RKO (cell line): ENCODE measurements at places on chromosomes 7 and 10.
A peak's percentile ranks its signal among the peaks of the same experiment; 100 is the strongest.

- peak; percentile 85 for DNase-seq
Observed at GRCh38 chr10:95445837-95446486, 115.2 kb downstream of the SORBS1 start.

DNA sequence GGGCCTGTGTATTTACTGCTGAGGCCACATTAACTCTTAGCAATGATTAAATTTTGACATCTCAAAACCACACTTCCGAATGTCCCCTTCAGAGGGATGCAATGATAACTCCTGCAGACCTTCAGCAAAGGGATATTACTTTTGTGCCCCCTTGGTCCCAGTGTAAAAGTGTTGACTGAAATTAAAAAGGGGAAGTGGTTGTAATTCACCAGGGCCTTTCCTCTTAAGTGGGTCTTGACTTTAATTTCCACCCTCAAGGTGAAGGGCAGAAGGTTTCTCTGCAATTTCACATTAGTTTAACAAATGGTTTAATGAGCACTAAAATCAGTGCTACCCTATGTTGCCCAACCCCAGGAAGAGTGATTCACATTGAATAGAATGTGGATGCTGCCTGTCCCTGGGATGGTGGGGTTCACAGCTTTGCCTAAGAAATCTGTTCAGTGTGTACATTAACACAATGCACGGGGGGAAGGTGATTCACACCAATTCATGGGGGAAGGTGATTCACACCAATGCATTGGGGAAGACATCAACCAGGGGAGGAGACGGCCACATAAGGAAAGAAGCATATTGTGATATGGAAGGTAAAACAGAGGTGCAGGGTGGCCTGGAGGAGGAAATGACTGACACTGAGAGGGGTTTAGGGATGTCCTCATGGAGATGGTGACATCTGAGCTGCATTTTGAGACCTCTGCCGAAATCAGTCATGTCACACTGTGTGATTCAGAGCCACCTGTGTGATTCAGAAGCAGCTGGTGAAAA, 19.4 kb upstream of the TNS3 start:
- DNase-seq: no peak

GRCh38 chr10:14326581-14326980, 4.1 kb downstream of the FRMD4A start:
- DNase-seq: peak; percentile 10

DNA sequence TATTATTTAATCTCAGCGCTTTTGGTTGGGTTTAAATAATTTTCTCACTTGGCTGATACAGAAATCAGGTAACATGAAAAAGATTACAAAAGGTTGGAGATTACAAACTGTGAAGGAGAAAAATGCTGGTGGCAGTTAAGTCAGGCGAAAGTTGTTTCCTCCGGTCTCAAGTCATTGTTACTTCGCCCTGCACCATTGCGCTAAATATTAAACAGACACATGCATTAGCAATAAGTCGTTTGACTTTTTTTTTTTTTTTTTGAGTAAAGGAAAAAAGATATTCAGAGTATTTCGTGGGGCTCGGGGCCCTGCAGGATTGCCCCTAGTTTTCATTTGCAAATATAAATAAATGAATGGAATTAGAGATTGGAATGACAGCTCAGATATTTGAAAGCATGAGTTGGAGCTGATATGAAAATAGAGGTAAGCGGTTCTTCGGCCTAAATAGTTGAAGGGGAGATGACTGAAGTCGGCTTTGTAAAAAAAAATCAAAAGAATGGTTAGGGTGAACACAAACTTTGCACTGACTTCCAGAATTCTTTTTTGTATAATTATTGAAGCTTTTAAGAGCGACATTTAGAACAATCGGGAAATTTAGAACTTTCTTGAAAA, 914 bp downstream of the SDHAF3 start:
- peak; percentile 53 for DNase-seq

DNA sequence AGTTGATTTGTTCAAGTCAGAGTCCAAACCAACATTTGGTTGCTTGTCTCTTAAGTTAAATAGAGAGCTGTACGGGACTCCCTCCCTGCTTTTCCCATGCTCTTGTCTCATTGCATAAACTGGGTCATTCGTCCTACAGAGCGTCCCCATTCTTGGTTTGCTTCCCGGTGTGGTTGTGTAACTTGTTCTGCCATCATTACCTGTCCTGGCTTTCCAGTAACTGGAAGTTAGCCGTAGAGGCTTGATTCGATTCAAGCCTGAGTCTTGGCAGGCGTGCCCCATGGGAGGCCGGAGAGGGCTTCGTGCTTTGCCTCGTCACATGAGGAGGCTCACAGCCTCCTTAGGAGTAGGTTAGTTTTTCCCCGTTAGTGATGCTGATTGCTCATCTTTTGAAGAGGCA, 40.2 kb downstream of the FBH1 start:
- DNase-seq: no peak

- no peak for DNase-seq
Observed at GRCh38 chr7:99742737-99743394, 7.9 kb upstream of the CYP3A7 start.

- DNase-seq: no peak
Observed at GRCh38 chr7:70566671-70567070, 565.3 kb upstream of the GALNT17 start.

- DNase-seq: no peak
Observed at GRCh38 chr7:142890874-142891485, 5.4 kb upstream of the TRPV6 start.

GRCh38 chr7:155953501-155953778, 141.2 kb upstream of the SHH start:
- no peak for DNase-seq

DNA sequence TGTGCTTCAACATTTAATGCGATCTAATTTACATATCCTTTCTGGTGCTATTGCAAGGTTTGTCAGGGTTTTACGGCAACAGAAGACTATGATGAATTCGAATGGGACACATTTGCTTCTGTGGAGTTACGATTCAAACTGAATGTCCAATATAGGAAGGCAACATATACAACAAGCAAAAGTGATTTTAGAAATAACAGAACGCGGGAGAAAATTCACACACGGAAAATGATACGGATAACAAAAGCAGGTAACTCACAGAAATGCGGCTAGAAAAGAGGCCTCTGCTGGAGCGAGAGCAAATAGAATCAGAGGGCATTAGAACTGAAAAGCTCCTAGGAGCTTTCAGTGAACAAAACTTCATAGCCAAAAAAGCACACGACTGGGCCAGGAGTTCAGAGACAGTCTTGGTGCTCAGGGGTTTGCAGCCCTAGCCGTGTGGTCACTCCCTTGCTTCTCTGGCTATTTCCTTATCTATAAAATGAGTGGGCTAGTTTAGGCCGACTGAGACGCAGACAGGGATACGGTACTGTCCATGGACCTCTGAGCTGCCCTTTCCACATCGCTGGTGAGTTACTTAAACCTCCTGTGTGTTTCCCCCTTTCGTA, 557 bp upstream of the TAX1BP1 start:
- DNase-seq: peak; percentile 74

- no peak for DNase-seq
Observed at GRCh38 chr10:130418731-130419130, 282.5 kb downstream of the GLRX3 start.

GRCh38 chr10:17703706-17704105, 48.3 kb upstream of the TMEM236 start:
- peak; percentile 38 for DNase-seq

- peak; percentile 38 for DNase-seq
Observed at GRCh38 chr10:108970016-108970415, 953.3 kb downstream of the XPNPEP1 start.

- no peak for DNase-seq
Observed at GRCh38 chr10:112532956-112533355, 85.9 kb downstream of the VTI1A start.

DNA sequence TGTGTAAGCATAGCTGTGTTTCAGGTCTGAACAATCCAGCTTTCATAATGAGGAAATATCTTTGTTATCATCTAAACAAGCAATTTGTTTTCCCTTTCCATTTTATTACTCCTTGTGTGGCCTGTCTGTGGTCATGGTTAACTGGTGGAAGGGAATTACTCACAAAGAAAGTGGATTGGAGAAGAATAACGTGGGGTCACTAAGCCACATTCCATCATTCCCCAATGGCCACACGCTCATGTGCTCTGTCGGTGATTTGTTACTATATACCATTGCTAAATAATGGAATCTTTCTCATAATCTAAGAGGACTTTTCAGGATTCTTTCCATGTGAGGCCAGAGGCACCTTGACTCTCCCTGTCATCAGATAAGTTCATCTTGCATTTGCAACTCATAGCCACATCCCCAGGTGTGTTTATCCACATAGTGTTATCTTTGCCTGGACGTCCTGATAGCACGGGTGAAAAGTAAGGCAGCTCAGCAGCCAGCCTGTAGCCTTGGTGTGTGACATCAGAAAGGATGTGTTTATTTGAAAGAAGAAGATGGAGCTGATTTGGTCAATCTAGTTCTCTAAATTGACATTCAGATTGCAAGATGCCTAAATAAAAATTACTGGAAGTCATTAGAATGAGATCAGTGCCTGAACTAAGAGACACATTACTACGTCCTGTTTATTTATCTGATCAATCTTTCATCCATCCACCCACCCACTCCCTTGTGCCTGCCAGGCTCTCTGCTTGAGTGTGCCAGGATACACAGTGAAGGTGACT, 128.9 kb downstream of the CELF2 start:
- DNase-seq: no peak

DNA sequence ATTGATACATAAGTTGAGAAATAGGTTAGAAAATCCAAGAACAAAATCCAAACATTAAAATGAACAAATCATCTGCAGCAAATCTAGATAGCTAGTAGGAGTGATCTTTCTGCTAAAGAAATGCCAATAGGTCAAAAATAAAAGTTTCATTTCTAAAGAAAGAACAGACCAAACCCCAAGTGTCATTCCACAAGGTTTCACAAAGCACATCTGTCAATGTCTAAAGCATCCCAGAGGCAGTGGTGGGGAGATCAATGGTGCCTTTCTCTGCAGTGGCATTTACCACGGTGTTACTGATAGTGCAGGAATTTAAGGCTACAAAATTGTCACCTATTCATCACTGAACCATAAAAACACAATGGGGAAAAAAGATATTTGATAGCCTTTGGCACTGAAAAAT, 147.9 kb downstream of the PARD3 start:
- DNase-seq: no peak

DNA sequence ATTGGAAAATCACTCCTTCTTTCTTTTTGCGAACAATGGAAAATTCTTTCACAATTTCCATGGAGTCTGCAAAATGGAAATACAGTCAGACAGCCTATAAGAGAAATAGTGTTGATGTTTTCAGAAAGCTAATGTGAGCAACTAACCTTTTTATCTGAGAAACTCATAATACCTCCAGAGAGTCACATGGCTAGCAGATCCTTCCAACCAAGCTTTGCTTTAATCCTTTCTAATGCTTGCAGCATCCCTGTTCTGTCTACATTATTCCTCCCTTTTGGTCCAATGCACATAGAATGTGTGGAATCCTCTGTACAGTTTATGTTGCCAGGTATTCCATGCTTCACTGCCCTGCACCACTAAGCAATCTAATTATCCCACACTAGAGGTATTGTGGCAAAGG, 717.5 kb upstream of the LRRN3 start:
- no peak for DNase-seq

GRCh38 chr7:116240024-116240668, 29.8 kb downstream of the TES start:
- DNase-seq: no peak

DNA sequence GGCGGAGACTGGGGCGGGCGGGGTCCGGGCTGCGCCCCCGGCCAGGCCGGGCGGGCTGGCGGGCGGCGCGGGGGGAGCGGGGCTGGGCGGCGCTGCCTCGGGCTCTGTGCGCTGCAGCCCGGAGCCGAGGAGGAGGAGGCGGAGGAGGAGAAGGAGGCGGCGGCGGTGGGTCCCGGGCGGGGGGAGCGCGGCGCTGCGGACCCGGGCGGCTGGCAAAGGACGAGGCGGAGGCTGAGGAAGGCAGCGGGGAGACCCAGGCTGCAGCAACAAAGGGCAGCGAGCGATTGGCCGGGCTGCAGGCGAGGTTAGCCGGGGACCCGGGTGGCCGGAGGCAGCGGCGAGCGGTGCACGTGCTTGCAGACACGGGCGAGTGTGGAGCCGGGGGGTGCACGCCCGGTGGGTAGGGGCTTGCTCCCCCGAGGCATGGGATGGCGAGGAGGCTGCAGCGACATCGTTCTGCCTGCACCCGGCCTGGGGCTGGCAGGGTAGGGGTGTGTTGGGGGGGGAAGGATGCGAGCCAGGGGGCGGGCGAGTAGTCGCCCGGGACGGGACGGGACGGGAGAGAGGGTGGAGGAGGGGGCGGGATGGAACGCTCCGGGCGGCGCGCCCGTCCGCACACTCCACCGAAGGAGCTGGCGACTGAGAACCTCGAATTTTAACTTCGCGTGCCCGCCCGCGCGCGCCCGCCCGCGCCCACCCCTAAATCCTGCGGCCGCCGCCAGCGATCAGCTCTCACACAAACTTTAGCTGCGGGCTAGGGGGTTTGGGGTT, 844 bp upstream of the KAT6B start:
- DNase-seq: peak; percentile 14

- DNase-seq: no peak
Observed at GRCh38 chr7:136150311-136150710, 173.2 kb upstream of the MTPN start.

GRCh38 chr7:144408121-144408520, 4.6 kb upstream of the NOBOX start:
- DNase-seq: no peak

DNA sequence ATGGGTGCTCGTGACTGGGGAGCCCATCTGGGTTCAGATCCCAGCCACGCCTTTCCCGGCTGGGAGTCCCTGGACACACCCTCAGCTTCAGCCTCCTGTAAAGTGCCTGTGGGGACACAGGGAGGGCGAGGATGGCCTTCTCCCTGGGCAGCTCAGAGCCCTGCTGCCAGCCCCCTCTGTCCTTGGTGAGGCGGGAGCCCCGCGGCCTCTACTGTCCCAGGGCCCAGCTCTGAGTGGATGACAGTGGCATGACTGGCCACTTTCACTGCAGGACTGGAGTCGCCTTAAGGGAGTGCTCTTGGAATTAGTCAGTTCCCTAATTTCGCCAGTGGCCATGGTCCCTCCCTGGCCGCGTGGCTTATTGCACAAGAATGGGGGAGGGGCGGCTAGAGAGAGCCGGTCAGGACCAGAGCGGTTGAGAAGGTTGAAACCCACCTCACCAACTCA, 4.6 kb downstream of the BRI3 start:
- DNase-seq: peak; percentile 65

DNA sequence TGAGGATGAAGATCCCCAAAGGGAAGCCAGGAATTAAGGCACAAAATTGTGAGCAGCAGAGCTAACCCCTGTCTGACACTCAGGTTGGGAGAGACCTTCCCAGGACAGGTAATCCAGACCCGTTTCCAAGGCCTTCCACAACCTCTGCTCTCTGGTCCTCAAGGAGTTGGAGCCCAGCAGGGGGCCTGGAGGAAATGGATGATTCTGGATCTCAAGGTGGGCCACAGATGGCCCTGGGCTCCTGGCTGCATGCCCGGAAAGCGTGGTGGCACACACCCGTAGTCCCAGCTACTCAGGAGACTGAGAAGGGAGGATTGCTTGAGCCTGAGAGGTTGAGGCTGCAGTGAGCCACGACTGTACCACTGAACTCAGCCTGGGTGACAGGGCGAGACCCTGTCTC, 42.3 kb downstream of the DPYSL4 start:
- DNase-seq: no peak

DNA sequence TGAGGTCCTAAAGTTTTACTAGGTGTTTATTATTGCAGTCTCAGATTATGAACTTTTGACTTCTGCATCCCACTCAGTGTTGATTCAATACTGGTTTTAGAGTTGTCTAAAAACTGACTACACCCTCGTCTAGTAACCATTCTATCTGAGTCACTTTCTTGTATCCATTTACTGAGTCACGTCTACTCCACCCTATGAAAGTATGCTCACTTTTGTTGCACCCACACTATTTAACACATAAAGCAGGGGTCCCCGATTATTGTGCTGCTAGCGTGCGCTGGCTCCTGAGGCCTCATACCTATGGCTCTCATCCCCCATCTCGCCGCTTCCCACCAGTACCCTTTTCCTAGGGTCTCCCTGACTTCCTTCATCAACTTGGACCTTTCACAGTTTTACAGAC, 2.0 kb downstream of the SAMD9 start:
- DNase-seq: peak; percentile 87
